GF-D8 (cell line): ENCODE measurements at places on chromosomes 12 and 14.
A peak's percentile ranks its signal among the peaks of the same experiment; 100 is the strongest.

DNA sequence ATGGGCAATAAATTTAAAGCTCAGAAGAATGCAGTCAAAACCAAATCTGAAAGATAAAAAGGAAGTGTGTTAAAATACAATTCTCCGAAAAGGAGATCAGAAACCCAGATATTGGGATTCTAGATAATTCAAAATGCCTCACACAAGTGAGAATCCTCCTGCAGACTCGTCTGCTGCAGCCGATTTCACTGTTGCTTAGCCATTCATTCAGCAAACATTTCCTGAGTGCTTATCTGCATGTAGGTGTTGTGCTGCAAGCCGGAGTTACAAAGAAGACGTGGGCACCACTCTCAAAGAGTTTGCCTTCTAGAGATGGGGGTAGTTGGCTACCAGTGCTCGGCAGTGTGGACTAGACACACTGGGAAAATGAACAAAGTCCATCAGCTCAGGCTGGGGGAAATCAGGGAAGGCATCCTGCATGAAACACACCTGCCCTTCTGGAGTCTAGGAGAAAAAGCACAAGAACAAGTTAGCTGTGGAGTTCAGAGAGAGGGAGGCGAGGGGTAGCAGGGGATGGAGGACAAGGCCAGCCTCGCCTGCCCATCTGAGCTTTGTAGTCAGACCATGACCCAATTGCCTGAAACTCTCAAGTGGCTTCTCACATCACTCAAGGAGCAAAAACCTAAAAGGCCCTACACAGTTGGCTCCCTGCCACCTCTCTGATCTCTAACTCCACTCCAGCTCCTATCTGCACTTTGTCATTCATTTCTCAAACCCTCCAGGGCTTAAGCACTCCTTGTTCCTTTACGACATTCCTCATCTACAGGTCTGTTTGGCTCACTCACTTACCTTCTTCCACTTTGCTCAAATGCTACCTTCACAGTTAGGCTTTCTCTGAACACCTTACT is 310.0 kb upstream of the DDHD1 start:
- DNase-seq, result no peak

GRCh38 chr12:77925536-77926108 is 94.9 kb downstream of the NAV3 start:
- DNase-seq, result peak; percentile 17

GRCh38 chr14:30297876-30298795 is 260.8 kb upstream of the G2E3 start:
- no peak for DNase-seq

DNA sequence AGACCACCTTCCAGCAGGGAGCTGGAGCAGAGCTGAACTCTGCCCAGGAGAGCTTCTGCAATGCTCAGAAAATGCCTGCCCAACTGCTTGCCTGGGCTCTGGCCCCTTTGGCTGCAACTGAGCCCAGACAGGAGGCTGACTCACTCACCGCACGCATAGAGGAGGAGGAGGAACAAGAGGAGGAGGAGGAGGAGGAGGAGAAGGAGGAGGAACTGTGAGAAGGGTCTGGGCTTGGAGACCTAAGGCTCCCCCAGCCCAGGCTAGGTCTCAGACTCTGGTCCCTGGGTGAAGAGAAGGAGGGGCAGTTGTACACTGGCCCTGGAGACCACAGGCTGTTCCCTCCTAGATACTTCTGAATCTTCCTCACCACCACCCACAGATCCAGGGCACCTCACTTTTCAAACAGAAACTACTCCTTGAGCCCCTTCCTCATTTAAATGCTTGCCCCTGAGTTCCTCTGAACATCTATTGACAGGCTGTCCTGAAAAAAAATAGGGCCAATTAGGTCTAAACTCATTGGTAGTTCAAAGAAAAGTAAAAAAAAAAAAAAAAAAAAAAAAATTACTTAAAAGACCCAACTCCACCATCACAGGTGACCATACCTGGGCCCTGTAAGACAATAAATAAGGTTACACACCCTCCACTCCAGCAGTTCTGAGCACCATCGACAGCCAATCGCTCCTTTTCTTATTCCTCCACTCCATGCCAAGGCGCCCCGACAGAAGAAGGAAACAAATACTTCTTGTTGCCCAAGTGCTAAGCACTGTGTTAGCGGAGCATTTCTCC is 674 bp downstream of the VDR start:
- peak; percentile 66 for DNase-seq

DNA sequence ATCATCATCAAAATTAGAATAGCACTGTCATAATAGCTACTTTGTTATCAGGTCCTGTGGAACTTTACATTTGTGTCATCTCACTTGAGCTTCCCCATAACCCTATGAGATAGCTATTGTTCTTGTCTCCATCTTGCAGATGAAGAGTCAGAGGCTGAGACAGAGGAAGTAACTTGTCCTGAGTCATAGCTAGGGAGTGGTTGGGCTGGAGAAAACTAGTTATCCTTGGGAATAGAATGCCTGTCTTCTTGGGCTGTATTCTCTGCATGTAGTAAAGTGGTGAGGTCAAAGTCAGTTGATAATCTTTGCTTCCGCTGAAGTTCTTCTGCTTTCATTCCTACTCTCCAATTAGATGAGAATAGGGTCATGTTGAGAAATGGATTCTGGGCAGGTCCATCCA is 117.0 kb downstream of the SMOC1 start:
- no peak for DNase-seq

- no peak for DNase-seq
These were observed 16.8 kb downstream of the OR4K1 start for GRCh38 chr14:19947413-19948090.

DNA sequence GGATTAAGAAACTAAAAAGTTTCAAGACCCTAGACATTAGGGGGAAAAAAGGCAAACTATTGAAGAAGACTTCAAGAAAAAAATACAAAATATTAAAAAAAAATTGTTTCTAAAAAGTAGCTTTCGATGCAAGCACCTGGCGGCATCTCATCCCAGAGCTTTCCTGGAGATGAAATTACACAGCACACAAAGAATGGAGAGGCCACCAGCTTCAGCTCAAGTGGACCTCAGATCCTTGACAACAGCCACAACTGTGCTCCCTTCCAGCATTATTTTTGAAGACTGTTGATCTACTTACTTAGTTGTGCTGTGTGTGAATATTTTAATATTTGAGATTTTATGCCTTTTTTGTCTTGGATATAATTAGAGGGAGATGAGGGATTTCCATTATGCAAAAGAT is 479.0 kb downstream of the GLT1D1 start:
- DNase-seq, result no peak

DNA sequence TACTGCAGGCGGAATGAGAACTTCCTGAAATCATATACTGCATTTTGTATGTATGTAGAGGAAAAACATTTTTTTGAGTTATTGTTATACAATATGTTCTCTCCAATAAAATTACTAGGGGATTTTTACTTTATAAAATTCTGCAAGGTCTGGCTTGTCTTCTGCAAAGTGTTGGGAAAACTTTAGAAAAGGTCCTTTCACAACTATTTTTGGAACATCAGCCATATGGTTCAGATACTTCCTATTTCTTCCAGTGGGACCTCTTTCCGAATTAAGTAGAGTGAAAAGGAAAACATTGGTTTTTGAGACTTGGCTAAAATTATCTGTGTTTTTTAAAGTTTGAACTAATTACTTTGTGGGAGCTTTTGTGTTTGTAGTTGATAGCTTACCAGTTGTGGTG is 52.7 kb downstream of the DAAM1 start:
- DNase-seq, result no peak

DNA sequence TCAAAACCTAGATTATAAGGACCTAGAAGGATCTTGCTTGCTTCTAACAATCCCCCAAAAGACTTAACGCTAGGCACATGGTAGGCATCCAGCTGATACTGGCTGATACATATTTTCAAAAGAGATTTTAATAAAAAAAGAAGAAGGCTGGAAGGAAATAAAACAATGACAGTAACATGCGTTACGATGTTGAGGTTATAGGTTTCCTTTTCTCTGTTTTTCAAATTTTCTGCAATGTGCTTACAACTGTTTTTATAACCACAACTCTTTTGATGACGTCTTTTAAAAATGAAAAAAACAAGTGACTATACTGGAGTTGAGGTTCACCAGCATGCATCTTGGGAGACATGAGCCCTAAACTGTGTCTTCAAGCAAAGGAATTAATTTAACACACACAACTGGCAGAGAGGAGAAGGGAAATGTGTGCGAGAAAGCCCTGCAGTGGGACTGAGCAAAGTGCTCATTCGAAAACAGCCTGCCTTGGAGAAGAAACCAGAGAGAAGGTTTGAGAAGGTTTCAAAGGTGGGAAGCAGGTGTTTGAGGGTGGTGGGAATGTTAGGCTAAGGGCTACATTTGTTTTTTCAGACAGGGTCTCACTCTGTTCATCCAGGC is 80.4 kb downstream of the DUSP16 start:
- DNase-seq, result no peak

DNA sequence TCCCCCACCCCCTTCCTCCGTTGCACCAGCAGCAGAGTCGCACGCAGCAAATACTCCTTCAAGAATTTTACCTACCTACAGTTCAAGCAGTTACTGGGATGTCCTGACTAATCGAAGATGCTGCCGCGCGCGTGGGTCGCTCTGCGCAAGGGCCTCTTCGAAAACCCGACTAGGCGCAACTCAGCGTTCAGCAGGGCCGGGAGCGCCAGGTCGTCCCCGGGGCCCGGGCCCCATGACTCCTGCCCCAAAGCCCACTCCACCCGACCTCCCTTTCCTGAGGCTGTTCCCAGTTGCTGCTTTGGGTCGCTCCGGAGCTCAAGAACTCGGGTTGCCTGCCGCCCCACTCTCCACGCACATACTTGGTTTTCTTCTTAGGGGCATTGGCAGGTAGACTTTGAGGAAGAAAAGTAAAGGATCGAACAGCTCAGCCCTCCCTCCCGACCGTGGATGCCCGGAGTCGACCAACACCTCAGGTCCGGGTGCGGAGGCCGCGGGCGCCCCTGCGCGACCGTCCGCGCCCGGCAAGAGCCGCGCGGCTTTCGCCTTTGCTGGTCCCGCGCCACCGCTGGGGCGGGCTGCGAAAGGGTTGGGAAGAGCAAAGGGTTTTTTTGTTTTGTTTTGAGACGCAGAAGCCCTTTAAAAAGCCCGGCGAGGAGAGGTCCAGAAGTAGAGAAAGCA is 1.9 kb downstream of the BMP4 start:
- DNase-seq, result no peak
